ENCODE measurements at places on chromosomes 12 and 14. TPM values are rescaled to one million over a fixed set of nuclear protein-coding genes. Genes with fewer than 3 reads are reported as not detected.

PLEKHD1 gene
- polyA plus RNA-seq: not detected

SYNDIG1L gene
- not detected for polyA plus RNA-seq

TDRD9 gene
- not detected for polyA plus RNA-seq

DIO2 gene
- polyA plus RNA-seq: not detected

SLCO1C1 gene
- not detected for polyA plus RNA-seq

SLC38A6 gene
- 8.4 TPM for polyA plus RNA-seq

STON2 gene
- not detected for polyA plus RNA-seq

GLIPR1L1 gene
- not detected for polyA plus RNA-seq

GUCY2C gene
- not detected for polyA plus RNA-seq

MAP3K9 gene
- 1.4 TPM for polyA plus RNA-seq

EML5 gene
- polyA plus RNA-seq: 0.34 TPM

DBX2 gene
- not detected for polyA plus RNA-seq

TPH2 gene
- not detected for polyA plus RNA-seq

ORMDL2 gene
- polyA plus RNA-seq: 132 TPM

CLEC4D gene
- not detected for polyA plus RNA-seq

ULK1 gene
- polyA plus RNA-seq: 0.45 TPM

KCNMB4 gene
- polyA plus RNA-seq: 0.62 TPM

OR11H12 gene
- polyA plus RNA-seq: not detected

WNT1 gene
- 0.39 TPM for polyA plus RNA-seq

ZNF891 gene
- polyA plus RNA-seq: 0.64 TPM

RAD52 gene
- 2.8 TPM for polyA plus RNA-seq

LMBR1L gene
- 71.9 TPM for polyA plus RNA-seq

OR4E2 gene
- not detected for polyA plus RNA-seq

VRTN gene
- polyA plus RNA-seq: not detected

CACNA1C gene
- polyA plus RNA-seq: 0.14 TPM

FLRT2 gene
- polyA plus RNA-seq: not detected

KRT78 gene
- not detected for polyA plus RNA-seq

CDCA4 gene
- polyA plus RNA-seq: 16.7 TPM

SERPINA12 gene
- polyA plus RNA-seq: not detected

FOXN4 gene
- polyA plus RNA-seq: not detected

TMTC1 gene
- not detected for polyA plus RNA-seq

TCL1A gene
- polyA plus RNA-seq: 1.8 TPM

ACOT4 gene
- polyA plus RNA-seq: 2.6 TPM

EXOC3L4 gene
- polyA plus RNA-seq: not detected

HPD gene
- not detected for polyA plus RNA-seq

ITGA5 gene
- polyA plus RNA-seq: 23.8 TPM

GAPDH gene
- 1,962 TPM for polyA plus RNA-seq

CFAP54 gene
- polyA plus RNA-seq: 0.07 TPM

SERPINA5 gene
- not detected for polyA plus RNA-seq

MYO1H gene
- not detected for polyA plus RNA-seq

LYZ gene
- polyA plus RNA-seq: 0.95 TPM

MYF6 gene
- not detected for polyA plus RNA-seq

FGFR1OP2 gene
- polyA plus RNA-seq: 128 TPM

All from CD4-positive, CD25-positive, alpha-beta regulatory T cell (primary cell).